Urothelium cell line (cell line): ENCODE measurements at places on chromosomes 6 and 20.
A peak's percentile ranks its signal among the peaks of the same experiment; 100 is the strongest.

DNA sequence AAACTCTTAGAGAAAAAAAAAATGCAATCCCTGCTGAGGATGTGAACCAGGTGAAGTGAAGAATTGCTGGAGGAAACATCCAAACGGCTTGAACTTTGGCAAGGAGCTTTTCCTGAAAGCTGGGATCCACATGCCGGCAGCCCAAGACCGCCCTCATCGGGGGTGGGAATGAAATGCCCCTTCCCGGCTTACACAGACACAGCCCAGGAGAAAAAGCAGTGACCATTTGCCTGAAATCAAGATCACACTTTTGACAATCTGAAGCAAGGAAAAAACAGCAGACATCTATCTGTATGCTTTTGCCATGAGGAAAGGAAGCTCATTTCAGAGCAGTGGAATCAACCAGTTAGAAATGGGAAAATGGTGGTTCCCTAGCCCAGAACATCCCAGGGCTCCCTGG, 254.5 kb downstream of the TAF4 start:
- DNase-seq, result no peak

DNA sequence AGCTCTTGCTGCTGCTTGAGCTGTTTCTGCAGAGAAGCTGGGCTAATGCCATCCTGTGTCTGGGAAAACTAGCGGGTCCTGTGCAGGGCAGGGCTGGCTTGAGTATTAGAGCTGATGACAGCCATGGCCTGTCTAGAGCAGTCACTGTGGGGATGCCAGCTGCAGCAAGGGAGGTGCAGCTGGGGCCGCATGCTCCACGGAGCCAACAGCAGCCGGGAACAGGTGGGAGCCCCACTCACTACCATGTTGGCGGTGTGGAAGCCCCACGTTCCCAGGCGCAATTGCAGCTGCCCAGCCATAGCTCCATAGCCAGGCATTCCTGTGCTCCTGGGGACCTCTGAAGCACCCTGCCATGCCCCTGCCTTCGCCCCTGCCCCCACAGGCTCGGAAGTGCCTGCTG, 212.9 kb downstream of the TFAP2C start:
- DNase-seq, result no peak

DNA sequence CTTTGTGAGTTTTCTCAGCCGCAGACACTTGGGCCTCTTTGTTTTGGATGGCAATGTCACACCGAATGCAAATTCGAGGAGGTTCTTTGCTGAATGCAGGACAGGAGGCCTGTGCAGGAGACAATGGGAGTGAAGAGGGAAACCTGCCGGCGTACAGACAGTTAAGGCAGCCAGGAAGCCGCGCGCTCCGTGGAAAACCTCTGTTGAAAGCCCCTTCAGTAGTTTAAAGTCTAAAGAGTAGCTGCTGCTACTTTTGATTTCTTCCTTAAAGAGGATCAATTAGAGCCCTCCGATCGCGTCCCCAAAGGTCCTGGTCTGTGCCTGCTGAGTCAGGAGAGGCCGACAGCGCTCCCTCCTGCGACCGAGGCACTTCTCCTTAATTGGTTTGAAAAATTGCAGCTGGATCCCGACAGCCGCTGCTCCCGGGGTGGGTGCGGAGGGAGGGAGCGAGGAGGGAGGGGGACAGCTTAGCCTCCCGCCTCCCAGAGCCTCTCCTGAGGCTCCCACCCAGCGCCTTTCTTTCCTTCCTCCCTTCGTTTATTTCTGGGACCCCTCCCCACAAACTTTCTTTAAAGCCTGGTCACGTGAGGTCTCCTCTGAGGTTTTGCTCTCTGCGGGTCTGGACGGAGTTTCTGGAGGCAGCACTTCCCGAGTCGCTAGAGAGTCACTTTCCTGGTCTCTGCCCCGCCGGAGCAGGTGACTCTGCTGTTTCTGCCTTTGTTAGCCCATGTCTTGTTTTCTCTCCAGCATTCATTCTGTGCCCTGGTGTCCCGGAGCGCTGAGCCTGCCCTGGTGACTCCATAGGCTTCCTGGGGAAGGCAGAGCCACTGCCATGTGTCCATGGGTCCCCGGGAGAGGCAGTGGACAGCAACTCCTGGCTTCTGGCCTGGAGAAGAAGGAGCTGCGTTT, 22.3 kb upstream of the RPP40 start:
- DNase-seq, result no peak

DNA sequence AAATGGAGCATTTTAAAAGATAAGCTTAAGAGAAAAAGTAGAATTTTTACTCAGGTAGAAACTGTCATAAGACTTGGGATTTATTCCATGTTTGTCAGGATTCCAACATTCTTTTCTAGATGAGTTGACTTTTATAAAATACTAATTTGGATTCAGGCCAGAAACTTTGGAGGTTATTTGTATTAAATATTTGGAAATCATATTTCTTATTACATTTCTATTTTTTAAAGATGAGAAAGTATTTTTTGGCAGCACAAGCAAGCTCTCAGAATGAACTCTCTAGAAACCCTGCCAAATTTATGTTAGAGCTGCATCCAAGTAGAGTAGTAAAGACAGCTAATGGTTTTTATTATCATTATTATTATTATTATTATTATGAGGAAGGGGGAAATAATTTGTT, 1014.9 kb upstream of the GJE1 start:
- DNase-seq, result no peak

GRCh38 chr20:8796088-8796660, 272.7 kb upstream of the PLCB4 start:
- DNase-seq, result no peak

- DNase-seq, result no peak
Measured at GRCh38 chr6:138787138-138787537, 8.7 kb upstream of the ECT2L start.

DNA sequence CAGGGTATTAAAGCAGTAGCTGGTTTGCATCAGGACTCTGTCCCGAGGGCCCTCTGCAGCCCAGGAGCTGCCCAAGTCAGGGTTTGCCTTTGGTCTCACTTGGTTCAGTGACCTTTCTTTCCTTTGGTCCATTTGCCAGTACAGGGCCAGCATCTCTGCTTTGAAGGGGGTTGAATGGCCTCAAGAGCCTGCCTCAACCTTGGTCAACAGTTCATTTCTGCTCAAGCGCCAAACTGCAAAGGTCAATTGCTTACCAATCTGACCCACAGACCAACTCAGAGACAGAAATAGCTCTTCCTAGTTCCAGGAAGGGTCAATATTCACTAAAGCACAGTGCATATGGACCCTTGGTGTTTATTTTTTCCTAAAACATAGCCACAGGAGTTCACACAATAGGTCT, 19.4 kb downstream of the VIP start:
- no peak for DNase-seq

DNA sequence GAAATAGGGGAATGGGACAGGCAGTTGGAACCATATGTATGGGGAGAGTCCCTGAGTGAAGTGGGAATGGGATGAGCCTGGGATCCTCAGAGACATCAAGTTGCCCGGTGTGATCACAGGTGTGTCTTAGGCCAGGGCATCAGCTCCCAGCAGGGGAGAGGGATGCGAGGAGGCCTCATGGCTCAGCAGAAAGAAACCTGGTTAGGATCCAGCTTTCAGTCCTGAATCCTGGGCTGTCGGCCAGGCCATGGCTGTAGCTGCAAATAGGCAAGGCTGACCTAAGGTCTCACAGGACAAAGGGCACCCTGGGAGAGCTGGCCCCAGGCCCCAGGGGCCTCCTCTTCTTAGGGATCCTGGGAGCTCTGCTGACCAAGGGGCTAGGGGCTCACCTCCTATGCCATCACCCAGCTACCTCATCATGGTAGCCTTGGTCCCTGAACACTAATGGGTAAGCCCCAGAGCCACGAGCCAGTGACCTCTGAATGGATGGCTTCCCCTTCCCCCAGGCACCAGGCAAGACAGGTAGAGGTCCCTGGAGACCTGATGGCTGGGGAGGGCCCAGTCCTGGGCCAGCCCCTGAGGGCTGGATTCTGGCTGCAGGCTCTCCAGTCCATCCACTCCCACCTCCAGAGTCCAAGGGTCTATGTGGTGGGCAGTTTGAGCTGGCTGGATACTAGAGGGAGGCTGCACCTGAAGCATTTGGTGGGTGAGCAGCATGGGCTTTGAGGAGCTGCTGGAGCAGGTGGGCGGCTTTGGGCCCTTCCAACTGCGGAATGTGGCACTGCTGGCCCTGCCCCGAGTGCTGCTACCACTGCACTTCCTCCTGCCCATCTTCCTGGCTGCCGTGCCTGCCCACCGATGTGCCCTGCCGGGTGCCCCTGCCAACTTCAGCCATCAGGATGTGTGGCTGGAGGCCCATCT, at the start of gene SLC22A7:
TSS of gene SLC22A7 (plus strand) at position 617 of the 921 bp plus-strand sequence. CDS start at position 716, 99 bp downstream.
- DNase-seq, result no peak

GRCh38 chr6:22368794-22369193, 72.0 kb upstream of the PRL start:
- DNase-seq, result no peak

DNA sequence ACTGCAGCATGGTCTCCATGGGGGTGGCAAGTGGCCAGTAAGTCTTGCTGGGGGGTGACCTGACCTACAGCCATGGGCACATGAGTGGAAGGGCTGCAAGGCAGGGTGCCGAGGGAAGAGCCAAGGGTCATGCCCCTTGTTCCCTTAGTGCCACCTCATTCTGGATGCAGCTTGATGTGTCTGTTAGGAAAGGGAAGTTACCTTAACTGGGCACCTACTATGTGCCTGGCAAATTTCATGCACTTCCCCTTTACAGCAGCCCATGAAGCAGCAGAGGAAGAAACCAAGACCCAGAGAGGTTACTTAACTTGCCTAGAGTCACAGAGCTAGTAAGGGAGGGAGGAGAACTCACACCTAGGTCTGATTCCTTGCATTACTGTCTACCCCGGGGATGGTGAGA, 174.0 kb downstream of the MRPL14 start:
- DNase-seq, result no peak

DNA sequence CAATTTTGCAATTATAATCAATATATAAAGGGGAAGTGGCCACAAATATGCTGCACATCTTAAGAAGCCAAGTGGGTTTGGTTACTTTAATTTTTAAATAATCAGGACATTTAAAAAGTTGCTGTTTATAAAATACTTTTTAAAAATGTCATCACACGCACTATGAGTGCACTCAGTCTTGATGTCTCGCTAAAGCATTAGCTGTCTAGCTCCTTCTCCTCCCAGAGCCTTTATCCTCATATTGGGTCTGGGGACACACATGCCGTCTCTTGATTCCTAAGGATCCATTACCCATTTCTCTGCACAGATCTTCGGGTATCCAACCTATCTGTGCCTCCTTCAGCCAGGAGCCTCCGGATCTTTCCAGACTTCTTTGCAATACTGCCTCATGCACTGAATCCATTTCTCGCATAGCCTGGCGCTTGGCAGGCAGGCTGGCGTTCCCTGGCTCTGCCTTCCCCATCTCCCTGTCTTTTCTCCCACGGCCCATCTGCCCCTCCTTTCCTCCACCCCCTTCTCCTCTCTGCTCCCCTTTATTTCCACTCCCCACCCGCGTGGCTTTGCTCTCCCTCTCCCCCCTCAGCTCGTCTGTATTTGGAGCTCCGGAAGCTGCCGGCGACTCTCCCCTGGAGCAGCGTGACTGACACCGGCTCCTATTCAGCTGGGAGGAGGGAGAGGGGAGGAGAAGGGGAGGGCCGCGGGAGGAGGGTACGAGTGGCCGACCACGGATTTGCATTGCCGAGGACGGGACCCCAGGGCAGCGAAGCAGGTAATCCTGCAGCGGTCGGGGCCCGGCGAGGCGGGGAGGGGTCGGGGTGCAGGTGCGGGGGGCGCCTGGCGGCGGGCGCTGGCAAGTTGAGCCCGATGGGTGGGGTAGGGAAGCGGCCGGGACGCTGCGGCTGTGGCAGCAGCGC, at the start of gene CAP2:
TSS of gene CAP2 (plus strand) at position 618 of the 914 bp plus-strand sequence. CDS start 27,961 bp downstream, outside the sequence.
- DNase-seq, result peak; percentile 77

- no peak for DNase-seq
Measured at GRCh38 chr6:136370988-136371728, 81.5 kb upstream of the BCLAF1 start.

- no peak for DNase-seq
Measured at GRCh38 chr6:14189074-14189473, 71.5 kb downstream of the CD83 start.

- no peak for DNase-seq
Measured at GRCh38 chr20:18416486-18416885, 50.3 kb downstream of the DZANK1 start.

GRCh38 chr6:137497721-137498463, 3.7 kb upstream of the OLIG3 start:
- DNase-seq, result no peak

DNA sequence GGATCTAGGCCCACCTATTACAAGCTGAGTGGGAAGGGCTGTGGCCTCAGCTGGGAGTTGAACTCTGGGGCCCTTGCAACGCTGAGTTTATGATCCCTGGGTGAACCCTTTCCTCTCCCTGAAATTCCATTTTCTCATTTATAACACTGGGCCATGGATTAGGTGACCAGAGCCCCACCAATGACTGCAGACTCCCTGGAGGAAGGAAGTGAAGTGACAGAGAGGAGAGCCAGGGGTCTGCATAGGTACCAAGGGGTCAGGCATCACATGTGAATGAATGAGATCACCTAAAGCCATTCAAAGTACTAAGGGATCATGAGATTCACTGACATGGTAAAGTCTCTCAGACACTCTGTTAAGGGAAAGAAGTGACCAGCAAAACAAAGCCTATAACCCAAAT, 46.5 kb upstream of the DSN1 start:
- no peak for DNase-seq

DNA sequence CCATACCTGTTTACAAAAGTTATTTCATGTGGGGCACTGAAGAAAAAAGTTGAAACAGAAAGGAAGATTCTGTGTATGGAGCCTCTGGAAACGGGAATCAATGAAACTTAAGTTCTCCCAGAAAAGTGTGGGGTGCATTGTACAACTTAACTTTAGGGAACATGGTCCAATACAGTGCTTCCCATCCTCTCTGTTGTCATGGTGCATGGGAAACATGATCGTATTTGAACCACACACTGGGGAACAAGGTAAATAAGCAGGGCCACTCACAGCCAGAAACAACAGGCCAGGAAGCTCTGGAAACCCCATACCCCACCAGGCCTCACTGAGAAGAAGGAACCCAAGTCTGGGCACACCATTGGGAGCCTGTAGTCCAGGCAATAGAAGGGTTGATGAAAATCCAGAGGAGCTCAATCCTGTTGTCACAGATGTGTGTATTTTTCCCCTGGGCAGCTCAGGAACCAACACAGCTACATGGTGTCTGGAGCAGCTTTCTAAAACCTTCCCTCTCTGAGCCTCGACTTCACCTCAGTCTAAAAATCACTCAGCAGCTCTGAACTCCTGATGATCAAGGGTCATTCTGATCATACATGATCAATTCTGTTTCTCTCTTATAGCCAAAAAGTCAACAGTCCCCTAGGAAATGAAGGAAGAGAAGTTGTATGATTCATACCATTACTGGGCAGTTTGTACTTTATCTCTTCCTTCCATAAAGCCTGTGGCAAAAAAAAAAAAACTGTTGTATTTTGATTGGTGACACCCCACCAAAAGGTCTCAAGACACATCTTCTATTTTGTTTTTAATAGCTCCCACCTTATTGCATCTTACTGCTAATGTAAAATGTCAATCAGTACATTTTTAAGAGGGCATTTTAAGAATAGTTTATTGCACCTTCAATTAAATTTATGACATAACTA, 198.5 kb upstream of the TAB2 start:
- no peak for DNase-seq

DNA sequence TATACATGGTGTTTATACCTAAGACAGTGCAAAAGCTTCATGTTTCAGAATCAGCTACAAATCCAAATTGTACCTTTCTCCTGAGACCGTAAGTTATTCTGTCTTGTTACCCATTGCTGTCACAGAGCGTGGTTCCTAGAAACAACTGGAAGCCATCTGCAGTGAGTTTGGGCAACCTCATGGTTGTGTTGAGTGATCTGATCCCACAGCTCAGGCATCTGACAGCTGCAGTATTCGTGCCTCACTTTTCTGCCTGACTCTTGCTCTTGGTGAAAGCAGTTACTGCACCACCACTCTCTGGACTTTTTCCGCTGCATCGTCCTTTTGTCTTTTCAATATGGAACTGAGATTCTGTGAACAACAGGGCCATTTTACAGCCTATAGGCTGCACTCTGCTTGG, 752.6 kb downstream of the MAFB start:
- no peak for DNase-seq
